ENCODE measurements at places on chromosomes 5 and 9.

GRCh38 chr5:152097128-152097527, 172.5 kb upstream of the GLRA1 start:
- no peak for DNase-seq

DNA sequence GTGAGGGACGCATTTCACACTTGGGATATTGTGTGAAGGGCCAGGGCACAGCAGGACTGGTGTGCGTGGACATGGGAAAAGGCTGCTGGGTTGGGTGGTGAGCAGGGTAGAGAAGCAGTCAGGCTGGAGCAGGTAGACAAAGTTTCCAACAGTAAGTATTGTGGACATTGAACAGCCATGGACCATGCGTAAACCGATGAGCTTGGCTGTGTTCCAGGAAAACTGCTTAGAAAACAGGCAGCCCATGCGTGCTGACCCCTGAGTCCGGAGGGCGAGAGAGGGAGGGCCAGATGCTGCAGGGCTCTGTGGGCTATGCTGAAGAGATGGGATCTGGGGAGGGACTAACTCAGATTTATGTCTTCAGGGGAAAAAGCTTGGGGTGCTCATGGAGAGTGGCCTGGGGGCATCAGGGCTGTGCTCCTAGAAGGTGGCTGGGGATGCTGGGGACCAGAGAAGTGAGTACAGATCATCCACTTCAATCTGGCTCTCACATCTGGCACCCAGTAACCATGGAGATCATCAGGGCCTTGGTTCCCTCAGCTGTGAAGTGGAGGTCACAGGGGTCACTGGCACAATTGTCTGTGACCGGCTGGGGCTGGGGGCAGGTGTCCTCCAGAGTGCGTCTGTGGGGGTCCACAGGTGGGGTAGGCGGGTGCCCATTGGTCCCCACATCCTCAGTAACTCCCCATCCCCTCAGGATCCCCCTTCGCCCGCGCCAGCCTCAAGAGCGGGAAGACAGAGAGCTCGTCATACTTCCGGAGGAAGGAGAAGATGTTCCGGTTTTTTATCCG, 93.3 kb downstream of the CACNA1B start:
- DNase-seq: no peak

GRCh38 chr9:134590240-134591081, 51.1 kb upstream of the COL5A1 start:
- DNase-seq: no peak

DNA sequence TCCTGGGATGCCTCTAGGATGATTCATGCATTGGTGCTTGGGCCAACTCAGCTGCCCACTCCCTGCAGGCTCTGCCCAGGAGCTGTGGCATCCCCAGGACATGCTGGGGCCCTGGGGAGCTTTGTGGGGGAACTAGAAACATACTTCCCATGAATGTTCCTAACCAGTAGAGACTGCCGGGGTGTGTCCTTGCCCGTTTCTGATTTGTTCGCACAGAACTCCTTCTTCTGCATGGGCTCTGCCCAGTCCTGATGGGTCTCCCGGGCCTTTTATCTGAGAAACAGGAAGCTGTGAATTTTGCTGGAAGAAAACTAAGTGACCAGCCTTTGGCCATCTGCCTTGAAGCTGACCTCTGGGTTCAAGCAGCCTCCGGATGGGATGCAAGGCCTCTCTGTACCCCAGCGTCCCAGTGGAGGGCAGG, 71.6 kb upstream of the RNU6ATAC start:
- DNase-seq: no peak

- no peak for DNase-seq
Measured at GRCh38 chr9:105554042-105554441, 3.9 kb upstream of the FKTN start.

GRCh38 chr9:94212531-94212930, 46.6 kb upstream of the ZNF169 start:
- no peak for DNase-seq

GRCh38 chr5:14148890-14149671, 5.9 kb downstream of the TRIO start:
- DNase-seq: no peak

DNA sequence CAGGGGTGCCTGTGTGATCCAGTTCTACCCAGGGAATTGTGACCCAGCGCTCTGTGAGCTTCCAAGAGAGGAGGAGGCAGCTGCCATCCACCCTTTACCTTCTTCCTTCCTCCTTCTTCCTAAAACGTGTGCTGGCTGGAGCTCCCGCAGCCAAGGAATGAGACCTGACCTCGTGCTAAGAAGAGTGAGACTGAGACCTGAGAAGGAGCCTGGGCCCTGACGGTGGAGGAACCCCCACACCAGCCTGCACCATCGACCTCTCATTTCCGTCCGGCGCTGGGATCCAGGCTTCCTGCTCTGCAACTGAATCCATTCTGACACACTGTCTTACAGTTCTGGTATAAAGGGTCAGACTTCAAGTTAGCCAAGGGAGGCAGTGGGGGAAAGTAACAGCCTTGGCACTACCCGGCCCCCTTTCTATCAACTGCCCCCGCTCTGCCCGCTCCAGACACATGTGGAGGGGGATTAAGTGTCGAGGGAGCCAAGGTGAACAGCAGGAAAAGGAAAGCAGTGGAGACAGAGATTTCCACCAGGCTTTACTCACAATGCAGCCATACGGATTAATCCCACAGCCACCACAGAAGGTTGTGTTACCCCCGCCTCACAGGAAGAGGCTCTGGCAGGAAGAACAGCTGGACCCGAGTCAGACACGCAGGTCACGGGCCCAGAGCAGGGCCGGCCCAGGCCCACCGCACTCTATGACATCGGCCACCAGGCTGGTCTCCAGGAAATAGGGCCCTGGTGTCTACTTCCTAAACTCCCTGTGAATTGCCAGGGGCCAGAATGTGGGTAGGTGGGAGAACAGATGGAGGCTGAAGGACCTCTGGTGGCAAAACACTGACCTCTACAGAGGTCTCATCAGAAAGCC, 15.8 kb downstream of the MGAT1 start:
- no peak for DNase-seq

- DNase-seq: no peak
Measured at GRCh38 chr9:84002344-84002743, 21.7 kb downstream of the RMI1 start.

GRCh38 chr9:92632641-92633040, 37.3 kb downstream of the IPPK start:
- DNase-seq: no peak

DNA sequence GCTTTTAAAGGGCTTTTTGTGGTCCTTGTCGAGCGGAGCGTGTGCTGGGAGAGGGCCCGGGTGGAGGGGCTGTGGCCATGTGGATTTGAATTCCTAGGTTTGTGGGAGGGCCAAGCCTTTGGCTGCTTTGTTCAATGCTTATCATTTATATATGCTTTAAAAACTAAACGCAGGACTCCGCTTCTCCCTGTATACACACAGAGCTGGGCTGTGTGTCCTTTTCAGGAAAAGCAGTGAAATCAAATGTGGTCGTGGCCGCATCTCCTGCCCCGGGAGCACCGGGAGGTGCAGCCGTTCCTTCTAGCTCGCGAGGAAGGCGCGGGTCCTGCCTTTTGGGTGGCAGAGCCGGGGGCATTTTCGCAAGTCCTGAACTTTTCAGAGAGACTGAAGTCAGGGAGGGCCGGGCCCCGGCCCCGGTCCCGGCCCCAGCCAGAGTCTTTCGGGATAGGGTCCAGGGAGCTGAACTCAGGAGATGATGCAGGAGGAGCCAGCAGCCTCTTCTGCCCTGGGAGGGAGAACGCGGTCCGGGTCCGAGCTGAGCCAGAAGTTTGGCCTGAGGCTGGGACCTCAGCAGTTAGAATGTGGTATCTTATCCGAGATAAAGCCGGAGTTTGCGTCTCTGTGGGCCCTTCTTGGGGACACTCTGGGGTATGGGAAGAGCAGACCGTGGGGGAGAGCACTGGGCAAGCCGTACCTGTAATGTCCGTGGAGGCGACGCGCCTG, 158.8 kb downstream of the C9orf152 start:
- DNase-seq: no peak

GRCh38 chr5:166695326-166695725, 1596.1 kb upstream of the WWC1 start:
- no peak for DNase-seq

DNA sequence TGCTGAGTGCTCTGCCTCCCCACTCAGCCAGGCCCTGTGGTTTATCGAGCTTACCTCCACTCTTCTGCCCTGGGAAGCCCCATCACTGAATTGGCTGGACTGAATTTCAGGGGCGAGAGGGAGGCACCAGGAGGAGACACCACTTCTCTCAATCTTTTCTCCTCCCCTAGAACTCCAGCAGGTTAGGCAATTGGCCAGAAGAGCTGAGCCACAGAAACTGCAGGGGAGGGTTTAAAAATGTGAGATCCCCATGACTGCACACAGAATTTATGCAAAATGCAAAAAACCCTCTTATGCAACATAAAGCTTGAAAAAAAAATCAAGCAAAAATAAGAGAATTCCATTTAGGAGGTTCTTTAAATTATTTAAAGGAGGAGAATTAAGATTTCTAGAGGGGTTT, 29.9 kb downstream of the TUT7 start:
- DNase-seq: no peak

DNA sequence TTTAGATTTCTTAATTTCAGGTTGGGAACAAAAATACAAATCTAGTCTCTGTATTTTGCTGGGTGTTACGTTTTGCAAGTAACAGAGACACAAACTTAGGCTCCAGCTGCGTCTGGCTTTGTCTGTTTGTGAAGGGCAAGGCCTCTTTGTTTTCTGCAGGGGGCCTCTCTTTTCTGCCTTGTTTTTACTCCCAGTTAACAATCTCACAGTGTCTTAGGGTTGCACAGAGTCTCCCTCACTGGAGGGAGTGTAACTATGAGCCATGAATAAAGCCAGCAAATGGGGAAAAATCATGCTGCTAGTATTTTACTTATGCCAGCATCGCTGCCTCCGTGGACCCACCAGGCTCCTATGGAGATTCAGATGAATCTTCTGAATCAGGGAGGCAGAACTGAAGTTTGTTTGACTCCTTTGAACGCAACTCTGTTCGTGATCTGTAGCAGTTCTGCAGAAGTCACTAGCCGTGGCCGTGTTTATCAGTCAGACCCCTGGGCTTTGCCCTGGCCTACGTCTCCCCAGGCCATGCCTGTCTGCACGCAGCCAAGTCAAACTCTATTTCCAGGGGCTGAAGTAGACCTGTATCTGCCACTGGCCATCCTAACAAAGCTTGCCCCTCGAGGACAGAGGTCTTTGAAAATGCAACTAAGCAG, 77.2 kb downstream of the ATP10B start:
- DNase-seq: no peak

GRCh38 chr5:11387382-11387781, 516.9 kb downstream of the CTNND2 start:
- DNase-seq: no peak

- DNase-seq: no peak
Measured at GRCh38 chr9:71515626-71516025, 252.7 kb downstream of the CEMIP2 start.

DNA sequence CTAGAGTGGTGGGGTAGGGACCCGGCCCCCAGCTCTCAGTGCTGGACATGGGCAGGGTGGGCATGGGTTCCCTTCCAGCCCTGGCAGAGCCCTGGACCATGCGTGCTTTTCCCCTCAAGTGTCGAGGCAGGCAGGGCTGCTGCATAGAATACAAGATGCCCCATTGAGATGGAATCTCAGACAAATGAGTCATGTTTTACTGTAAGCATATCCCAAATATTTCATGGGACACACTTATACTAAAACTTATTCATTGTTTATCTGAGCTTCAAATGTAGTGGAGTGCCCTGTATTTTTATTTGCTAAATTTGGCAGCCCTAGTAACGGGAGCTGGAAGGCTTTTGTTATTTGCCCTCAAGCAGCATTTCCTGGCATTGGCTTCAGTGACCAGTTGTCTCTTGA, 3.2 kb upstream of the RNU6ATAC start:
- no peak for DNase-seq

DNA sequence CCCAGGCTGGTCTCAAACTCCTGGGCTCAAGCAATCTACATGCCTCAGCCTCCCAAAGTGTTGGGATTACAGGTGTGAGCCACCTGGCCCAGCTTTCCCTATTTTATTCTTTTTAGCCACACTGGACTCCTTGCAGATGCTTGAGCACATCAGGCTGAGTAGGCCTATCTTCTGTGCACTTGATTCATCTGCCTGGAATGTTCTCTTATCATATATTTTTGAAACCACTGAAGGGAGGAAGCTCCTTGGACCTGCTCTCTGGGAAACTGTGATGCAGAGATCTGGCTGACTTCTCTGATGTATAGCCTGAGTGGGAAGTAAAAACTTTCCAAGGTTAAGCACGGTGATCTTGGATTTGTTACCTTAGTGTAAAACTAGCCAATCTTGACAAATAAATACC, 6.5 kb upstream of the MAT2B start:
- no peak for DNase-seq

GRCh38 chr9:79913867-79914266, 342.1 kb downstream of the TLE4 start:
- no peak for DNase-seq

DNA sequence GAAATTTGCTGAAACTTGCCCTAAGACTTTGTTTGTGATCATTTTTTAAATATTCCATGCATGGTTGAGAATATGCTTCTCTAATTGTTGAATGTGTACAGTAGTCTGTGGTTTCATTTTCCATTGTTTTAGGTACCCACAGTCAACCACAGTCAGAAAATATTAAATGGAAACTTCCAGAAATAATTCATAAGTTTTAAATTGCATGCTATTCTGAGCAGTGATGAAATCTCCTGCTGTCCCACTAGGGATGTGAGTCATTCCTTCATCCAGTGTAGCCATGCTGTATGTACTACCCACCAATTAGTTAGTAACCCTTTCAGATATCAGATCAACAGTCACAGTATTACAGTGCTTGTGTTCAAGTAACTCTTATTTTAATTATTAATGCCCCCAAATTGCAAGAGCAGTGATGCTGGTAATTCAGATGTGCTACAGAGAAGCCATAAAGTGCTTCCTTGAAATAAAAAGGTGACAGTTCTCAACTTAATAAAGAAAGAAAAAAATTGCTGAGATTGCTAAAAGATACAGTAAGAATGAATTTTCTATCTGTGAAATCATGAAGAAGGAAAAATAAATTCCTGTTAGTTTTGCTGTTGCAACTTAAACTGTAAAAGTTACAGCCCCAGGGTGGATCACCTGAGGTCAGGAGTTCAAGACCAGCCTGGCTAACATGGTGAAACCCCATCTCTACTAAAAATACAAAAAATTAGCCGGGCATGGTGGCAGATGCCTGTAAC, 79.9 kb upstream of the FBXL17 start:
- DNase-seq: no peak

GRCh38 chr5:65760504-65761275, 38.7 kb downstream of the NLN start:
- DNase-seq: peak; percentile 58
